Mesothelial cell of epicardium (in vitro differentiated cells): ENCODE measurements at places on chromosomes 1 and 21.

DNA sequence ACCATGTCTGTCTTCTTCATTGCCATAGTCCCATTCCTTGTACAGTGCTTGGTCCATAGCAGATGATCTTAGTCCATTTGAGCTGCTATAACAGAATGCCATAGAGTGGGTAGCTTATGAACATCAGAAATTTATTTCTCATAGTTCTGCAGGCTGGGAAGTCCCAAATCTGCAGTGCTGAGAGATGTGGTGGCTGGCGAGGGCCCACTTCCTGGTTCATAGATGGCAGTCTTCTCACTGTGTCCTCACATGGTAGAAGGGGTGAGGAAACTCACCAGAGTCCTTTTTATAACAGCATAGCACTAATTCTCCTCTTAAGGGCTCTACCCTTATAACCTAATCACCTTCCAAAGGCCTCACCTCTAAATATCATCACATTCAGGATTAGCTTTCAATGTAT lies 23.1 kb upstream of the RAP1A start:
- no peak for DNase-seq

GRCh38 chr1:230002164-230002803 lies 64.8 kb upstream of the GALNT2 start:
- no peak for DNase-seq

- no peak for DNase-seq
Observed at GRCh38 chr1:215084621-215085020, 2.1 kb downstream of the KCNK2 start.

DNA sequence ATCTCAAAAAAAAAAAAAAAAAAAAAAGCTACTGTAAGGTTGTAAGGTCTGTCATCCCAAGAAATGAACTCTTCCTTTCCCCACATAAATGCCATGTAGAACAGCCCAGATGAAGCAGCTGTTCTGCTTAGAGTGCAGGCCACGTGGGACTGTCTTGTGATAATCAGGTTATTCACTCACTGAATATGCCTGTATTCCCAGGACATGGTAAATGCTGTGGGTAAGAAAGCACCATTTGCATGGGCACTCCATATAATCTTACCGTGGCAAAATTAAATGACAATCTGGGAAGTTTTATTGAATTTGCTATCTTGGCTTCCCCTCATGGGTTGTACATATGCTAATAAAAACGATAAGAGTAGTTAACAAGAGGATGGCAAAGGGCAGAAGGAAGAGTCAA lies 13.8 kb downstream of the RGS5 start:
- no peak for DNase-seq

DNA sequence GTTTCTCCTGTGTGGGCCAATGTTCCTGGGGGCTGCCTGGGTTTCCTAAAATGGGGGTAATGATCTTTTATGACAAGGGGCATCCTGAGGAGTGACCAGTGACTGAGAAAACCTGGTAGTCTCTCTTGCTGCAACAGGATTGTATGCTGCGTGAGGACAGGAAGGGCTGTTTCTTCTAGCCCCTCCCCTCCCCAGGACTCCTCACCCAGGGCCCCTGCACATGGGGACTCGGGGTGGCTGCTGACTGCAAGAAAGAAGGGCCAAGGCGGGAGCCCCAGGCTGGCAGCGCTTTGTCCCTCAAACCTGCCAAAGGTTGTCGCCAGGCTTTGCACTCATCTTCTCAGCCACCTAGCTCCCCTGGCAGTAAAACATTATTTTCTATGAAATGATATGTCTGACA lies 442.4 kb downstream of the CAMTA1 start:
- DNase-seq: no peak

DNA sequence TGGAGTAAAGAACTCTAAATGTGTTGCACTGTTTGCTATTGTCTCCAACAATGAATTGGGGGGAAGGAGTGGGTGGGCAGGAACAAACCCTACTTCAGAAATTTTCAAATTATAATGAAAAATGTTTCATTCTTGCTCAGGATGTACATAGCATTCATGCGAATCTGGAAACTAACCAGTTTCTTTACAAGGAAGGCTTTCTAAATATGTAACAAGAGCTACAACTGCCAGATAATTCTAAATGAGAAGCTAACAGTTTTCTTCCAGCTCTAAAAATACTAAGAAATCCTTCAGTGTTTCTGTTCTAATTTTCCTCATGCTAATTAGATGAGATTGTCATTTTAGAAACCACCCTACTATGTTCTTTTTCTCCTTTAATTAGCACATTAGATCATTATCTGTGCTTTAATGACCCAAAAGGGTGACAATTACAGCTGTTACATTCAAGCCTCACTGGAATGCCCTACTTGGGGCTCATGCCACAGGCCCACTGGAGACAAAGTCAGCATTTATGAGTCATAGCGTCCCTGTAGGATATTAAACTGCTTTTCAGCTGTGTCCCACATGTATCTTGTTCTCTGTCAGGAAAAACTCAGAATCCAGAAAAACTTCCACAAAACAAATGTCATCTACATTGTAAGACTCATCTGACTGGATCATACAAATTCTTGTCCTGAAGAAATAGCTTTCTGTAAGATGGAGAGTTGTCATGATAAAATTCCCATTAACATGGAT lies 804.6 kb upstream of the CXADR start:
- no peak for DNase-seq

- no peak for DNase-seq
Observed at GRCh38 chr1:202349206-202349928, 868 bp downstream of the PPP1R12B start.

GRCh38 chr1:245086389-245086969 lies 68.3 kb upstream of the KIF26B start:
- DNase-seq: no peak

DNA sequence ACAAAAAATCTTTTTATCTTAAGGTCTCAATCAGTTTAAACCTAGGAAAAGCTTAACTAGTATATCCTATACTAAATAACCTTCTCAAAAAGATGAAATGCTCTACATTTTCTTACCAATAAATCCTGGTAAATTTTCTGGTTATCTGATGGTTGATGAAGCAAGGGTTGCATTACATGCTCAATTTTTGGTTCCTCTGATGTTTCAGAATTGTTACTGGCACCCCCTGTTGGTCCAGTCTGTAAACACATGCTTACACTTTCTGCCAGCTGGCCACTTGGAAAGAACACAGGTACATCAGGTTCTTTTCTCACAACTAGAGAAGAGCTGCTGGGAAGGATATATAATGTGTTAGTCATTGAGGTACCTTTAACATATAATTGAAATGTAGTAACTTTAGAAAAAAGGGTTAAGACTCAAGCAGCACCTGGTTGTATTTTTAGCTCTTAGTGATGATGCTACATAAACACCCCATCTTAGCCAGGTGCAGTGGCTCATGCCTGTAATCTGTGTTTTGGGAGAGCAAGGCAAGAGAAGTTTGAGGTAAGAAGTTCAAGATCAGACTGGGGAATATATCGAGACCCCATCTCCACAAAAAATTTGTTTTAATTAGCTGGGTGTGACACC lies 30.9 kb upstream of the TAL1 start:
- no peak for DNase-seq

- DNase-seq: no peak
Observed at GRCh38 chr1:205577874-205578658, 53.7 kb downstream of the ELK4 start.
